ENCODE measurements at places on chromosomes 7 and 10.

- no peak for DNase-seq
Measured at GRCh38 chr10:110433740-110434139, 64.0 kb upstream of the DUSP5 start.

GRCh38 chr7:136392856-136393255, 415.7 kb upstream of the MTPN start:
- DNase-seq = no peak

- no peak for DNase-seq
Measured at GRCh38 chr7:78039790-78040776, 241.5 kb downstream of the PHTF2 start.

DNA sequence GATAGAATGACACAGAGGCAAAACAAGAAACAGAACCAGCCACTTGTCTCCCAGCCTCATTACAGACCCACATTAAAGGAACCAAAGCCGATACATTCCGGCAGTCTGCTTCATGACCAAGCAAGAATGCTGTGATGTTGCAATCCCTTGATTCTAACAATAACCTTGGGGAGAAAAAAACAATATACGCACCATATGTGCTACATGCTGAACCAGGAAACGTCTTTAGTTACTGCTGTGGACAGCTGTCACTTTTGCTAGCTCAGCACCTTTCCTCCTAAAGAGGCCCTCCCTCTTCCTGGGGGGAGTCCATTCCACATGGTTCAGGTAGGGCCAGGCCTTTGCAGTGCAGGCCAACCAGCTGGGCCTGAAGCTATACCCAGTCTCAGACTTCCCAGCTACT, 79.1 kb downstream of the PRTFDC1 start:
- no peak for DNase-seq

DNA sequence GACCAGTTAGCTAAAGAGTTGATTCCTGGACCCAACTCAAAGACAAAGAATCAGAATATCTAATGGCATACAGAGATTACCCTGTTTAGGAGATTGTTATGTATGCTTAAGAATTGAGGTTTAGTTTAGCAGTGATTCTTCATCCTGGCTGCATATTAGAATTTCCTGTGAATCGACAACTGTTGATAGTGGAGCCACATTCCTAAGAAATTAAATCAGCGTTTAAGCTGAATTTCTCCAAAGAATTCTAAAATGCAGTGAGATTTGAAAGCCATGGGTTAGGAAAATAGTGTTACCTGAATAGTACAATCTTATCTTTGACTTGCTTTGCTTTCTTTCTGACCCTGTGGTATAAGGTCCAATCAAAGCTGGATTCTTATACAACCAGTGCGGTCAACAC, 16.4 kb upstream of the FERD3L start:
- no peak for DNase-seq

DNA sequence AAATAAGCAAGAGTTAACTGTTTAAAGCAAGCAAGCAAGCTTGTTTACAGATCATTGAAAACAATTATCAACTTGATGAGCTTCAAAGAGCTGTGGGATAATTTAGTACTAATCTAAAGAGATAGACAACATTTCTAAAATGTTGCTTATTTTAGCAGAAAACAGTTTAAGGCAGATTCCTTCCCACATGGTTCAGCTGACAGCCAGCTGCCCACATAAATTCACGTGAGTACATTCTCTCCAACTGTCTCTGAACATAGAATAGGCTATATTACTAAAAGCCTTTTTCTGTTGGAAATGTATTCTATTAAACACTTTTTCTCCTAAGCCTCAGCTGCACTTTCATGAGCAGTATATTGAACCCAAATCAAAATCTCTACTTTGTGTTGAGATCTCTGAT, 174.1 kb downstream of the LRRN3 start:
- DNase-seq = no peak

DNA sequence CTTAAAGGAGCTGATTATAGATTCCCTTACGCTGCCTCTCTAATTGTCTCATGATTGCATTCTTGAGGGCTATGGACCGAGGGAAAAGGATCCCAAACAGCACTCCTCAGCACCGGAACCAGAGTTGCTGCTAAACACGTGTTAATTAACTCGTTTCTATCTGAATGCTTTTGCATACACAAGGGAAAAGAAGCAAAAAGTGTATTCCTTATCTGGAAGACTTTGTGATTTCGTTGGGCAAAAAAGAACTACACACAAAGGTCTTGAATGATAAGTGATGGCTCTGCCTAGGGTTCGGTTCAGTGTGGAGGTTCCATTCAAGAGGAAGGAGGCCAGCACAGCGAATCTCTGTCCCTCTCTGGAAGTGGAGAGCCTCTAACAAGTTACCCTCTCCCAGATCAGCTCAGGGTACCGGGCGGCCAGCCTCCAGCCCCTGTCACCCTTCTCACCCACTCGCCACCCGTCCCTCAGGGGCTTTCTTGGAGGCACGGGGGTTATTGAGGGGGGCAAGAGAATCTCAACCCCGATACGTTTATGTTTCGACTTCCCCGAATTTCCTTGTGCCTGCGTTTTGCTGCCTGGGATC, 515 bp upstream of the SLC4A2 start:
- no peak for DNase-seq

DNA sequence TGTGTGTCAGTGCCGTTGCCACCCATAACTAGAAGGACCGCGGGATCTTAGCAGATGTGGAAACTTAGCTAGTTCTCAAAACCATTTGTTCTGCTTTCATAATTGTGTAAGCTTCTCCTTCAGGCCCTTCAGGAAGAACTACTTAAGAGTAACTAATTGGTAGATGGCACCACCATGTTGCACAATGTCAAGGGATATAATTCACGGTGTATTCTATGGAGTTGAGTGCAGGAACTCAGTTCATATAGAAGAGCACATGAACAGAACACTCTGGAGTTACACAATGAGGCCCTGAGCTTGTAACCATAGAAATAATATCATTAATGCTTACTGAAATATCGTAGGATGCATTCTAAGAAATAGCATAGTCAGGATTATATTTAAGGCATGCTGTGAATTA, 126.5 kb upstream of the GAD2 start:
- DNase-seq = no peak

GRCh38 chr7:151246851-151247580, 1.5 kb downstream of the SMARCD3 start:
- DNase-seq = no peak

- DNase-seq = no peak
Measured at GRCh38 chr7:108234281-108234680, 104.1 kb upstream of the LAMB4 start.

- DNase-seq = no peak
Measured at GRCh38 chr10:131997366-131998049, 15.8 kb upstream of the BNIP3 start.

DNA sequence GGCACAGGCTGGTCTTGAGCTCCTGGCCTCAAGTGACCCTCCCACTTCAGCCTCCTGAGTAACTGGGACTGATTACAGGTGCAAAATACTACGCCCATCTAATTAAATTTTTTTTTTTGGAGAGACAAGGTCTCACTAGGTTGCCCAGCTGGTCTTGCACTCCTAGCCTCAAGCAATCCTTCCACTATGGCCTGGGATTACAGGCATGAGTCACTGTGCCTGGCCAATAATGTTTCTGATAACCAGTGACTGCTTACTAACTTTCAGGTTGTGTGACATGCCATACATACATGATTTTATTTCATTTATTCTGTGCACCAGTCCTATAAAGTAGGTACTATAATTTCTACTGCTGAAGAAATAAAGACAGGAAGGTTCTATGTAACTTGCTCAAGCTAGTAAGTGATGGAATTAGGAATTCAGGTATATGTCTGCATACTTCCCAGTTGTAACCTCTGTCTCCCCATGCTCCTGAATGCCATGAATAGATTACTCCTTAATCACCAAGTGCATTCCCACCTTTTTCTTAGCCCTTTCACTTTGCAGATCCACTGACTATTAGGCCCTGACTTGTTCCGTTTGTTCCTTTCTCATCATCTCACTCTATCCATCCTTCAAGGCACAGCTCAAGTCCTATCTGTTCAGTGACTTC, 28.1 kb downstream of the MCU start:
- no peak for DNase-seq

GRCh38 chr7:43700059-43700501, 29.2 kb downstream of the COA1 start:
- no peak for DNase-seq

DNA sequence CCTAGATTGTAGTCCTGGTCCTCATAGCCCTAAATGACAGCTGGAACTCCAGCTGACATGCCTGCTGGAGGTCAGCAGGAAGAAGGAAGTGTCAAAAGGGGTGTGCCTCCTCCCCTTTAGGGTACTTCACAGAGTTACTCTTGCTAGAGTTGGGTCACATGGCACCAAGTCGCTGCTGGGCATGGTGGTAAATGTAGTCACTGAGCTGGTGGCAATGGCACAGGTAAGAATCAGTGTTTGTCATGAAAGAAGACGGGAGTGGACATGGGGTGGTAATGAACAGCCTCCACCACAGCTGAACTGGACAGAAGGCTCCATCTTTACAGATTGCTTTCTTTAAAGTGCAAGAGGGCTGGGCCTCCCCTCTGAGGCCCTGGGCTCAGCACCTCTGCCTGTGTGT, 122.3 kb downstream of the ACTR3B start:
- DNase-seq = no peak

GRCh38 chr10:74587109-74587854, 239.1 kb upstream of the KAT6B start:
- DNase-seq = no peak

DNA sequence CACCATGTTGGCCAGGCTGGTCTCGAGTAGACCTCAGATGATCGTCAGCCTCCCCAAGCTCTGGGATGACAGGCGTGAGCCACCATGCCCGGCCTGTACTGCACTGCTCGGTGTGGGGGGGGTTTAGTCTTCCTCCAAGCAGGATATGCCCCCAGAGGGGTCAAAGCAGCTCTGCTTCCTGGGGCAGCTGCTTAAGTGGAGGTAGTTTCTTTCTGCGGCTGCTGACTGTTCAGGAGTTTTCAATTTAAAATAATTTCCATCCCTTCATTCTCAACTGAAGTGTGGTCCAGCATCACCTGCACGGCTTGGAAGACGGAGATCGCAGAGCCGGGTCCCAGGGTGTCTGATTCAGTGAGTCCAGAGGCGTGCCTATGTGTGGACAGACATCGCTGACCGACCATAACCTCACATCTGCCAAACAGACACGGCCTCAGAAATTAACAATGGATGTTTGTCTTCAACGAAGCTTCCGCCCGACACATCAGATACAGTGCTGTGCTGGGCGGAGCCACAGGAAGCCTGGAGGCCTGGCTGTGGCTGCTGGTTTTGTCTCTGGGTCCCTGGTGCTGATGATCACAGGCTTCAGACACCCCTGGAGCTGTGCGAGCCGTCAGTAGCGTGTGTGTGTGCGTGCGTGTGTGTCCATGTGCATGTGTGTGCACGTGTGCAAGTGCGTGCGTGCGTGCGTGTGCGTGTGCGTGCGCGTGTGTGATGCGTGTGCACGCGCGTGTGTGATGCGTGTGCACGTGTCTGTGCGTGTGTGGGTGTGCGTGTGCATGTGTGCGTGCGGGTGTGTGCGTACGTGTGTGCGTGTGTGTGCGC, 226.5 kb upstream of the PITRM1 start:
- no peak for DNase-seq

GRCh38 chr7:132255898-132256297, 320.4 kb downstream of the PLXNA4 start:
- no peak for DNase-seq

DNA sequence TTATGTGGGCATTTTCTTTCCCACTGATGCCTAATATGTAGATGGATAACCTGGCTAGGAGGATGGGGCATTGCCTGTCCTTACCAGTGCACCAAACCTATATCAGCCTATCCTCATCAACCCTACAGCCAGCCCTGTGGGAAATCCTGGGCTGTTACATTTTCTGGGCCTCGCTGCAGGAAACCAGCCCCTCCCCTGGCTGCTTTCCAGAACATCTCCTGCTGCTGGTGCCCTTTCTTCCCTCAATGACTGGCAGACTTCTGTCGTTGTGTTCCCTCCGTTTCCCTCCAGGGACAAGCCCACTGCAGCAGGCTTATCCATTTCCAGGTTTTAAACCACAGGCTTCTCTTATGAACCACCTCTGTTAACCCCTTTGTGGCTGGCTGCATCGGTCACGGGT, 486.1 kb upstream of the COBL start:
- DNase-seq = no peak

GRCh38 chr10:63027531-63027930, 105.6 kb upstream of the NRBF2 start:
- no peak for DNase-seq

DNA sequence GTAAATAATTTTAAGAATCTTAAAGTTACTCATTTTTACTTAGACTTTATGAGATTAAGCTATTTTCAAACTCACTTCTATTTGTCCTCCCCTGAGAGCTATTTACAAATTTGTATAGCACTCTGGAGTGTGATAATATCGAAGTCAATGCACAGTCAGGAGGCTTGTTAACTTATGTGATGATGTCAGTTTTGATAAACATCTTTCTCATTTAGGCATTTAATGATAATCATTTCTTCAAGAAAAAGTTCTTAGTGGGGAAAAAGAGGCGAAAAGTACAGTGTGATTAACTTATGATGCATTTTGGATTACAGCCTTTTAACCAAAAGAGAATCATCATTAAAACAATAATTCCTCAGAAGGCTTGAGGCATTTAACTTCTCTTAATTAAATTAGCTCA, 468.6 kb downstream of the AUTS2 start:
- DNase-seq = no peak

DNA sequence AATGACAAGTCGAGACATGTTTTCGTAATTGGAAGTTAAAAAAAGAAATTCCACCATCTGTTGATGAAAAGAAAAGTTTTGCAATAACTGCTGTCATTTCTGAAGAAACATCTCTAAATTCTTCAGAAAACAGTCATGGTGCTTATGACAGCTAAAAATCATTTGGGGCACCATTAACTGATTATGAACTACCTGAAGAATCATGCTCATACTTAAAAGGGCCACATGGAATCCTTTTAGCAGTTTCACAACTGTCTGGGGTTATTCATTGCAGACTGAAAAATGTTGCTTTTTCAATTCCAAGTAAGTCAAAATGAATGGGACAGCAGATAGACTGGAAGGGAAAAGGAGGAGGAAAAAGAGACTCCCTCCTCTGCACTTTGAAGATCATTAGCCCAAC, 134.2 kb downstream of the CHN2 start:
- DNase-seq = no peak

DNA sequence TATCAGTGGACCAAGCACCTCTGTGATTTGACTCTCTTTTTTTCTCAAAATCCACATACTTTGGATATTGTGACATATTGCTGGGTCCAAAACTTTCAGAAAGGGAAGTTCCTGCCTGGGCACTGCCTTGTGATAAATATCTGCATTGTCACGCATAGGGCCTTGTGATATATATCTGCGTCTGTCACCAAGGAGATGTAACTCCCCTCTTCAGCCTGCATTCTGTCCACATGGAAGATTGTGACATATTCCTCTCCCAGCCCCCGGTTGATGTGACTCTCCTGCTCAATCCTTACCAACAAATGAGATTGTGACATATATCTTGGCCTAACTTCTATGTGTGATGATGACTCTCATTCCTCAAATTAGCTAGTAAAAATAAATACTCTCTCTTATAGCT, 25.4 kb upstream of the ZNF107 start:
- DNase-seq = no peak
